ENCODE measurements at places on chromosomes 2 and 18.

- DNase-seq: no peak
Measured at GRCh38 chr2:165675551-165675968, 118.5 kb downstream of the GALNT3 start.

DNA sequence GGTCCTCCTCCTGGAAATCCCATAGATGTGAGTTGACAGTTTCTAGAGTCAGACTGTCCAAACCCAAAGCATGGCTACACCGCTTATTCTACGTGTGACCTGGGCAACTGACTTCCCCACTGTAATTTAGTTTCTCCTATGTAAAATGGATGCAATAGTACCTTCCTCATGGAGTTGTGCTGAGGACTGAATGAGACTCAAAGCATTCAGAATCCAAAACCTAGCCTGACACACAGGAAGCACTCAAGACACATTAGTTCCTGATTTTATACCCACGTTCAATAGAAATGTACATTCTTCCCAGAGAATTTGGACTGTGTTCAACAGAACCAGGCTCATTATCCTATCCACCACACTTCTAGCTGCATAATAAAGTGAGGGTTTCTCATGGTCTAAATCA is 88.8 kb downstream of the STK39 start:
- no peak for DNase-seq

- peak; percentile 16 for DNase-seq
Measured at GRCh38 chr2:37324786-37325624, at the start of gene PRKD3. TSS of gene PRKD3 (minus strand) at chr2:37324833. CDS start at chr2:37316524, 8,309 bp downstream.

GRCh38 chr2:67560771-67561456 is 163.8 kb downstream of the ETAA1 start:
- DNase-seq: no peak

DNA sequence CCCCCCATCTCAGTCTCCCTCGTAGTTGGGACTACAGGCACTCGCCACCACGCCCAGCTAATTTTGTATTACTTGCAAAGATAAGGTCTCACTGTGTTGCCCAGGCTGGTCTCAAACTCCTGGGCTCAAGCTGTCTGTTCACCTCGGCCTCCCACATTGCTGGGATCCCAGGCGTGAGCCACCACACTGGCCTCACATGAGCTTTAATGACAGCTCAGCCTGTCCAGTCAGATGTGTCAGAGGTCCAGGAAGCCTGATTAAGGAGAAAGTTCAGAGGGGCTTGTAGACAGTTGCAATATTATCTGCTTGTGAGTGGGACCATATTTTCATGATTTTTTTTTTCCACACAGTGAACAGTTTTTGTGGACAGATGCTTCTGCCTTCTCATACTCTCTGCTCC is 82.0 kb downstream of the LIMS1 start:
- DNase-seq: no peak

Data from stimulated activated CD4-positive, alpha-beta T cell treated with anti-CD3 and anti-CD28 coated beads, Interleukin-1b, Interleukin-23, amount 100 ng/mL, for 24 hours (primary cell).